ENCODE measurements at places on chromosomes 1 and 21.
A peak's percentile ranks its signal among the peaks of the same experiment; 100 is the strongest.

GRCh38 chr1:20078711-20079110 lies 8.7 kb downstream of the PLA2G5 start:
- no peak for DNase-seq

GRCh38 chr1:47931395-47931794 lies 65.8 kb downstream of the TRABD2B start:
- no peak for DNase-seq

DNA sequence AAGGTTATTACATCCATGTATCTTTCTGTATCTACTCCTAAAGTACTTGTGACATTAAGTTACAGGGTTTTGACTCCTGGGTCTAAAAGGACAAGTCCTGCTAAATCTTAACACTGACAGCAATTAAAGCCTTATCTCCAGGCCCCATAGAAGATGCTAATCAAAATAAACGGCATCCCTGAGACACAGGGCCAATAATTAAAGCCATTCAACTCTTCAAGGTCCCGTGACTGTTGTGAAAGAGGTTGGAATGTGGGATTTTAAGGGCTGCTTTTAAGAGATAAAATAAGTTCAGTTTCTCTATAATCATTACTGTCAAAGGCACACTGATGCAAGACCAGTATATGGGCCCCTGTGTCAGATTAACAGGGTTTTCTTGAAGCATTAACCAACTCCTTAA lies 8.3 kb downstream of the DNAI4 start:
- no peak for DNase-seq

- no peak for DNase-seq
Observed at GRCh38 chr1:159849626-159850366, 12.7 kb downstream of the VSIG8 start.

DNA sequence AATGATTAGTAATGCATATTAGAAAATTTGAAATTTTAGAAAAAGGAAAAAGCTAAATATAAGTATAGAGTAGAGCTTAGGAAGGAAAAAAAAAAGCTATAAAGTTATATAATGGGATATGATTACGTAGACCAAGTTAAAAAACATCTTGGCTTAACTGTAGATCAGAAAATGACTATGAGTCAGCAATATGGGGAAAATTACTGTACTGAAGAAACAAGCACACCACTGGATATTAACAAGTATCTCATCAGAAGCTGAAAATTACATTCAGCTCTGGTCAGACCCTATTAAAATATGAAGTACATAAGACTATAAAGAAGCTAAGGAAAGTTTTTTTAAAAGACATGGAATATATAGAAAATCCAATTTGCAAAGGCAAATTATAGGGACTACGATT lies 19.5 kb downstream of the DNAJC8 start:
- no peak for DNase-seq

GRCh38 chr1:233448109-233448689 lies 120.7 kb downstream of the MAP3K21 start:
- no peak for DNase-seq

GRCh38 chr1:98914547-98914946 lies 90.1 kb downstream of the PLPPR5 start:
- no peak for DNase-seq

DNA sequence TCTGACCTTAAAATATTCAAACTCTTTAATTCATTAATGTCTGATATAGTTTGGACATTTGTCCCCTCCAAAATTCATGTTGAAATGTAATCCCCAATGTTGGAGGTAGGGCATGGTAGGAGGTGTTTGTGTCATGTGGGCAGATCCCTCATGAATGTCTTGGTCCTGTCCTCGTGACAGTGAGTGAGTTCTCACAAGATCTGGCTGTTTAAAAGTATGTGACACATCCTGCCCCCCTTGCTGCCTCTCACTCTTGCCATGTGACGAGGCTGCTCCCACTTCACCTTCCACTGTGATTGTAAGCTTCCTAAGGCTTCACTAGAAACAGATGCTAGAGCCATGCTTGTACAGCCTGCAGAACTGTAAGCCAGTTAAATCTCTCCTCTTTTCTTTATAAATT lies 21.3 kb upstream of the FBXO28 start:
- no peak for DNase-seq

- DNase-seq, result no peak
Observed at GRCh38 chr1:91015794-91016550, 5.9 kb downstream of the ZNF644 start.

GRCh38 chr1:12711536-12711935 lies 4.4 kb upstream of the AADACL3 start:
- DNase-seq, result peak; percentile 49

DNA sequence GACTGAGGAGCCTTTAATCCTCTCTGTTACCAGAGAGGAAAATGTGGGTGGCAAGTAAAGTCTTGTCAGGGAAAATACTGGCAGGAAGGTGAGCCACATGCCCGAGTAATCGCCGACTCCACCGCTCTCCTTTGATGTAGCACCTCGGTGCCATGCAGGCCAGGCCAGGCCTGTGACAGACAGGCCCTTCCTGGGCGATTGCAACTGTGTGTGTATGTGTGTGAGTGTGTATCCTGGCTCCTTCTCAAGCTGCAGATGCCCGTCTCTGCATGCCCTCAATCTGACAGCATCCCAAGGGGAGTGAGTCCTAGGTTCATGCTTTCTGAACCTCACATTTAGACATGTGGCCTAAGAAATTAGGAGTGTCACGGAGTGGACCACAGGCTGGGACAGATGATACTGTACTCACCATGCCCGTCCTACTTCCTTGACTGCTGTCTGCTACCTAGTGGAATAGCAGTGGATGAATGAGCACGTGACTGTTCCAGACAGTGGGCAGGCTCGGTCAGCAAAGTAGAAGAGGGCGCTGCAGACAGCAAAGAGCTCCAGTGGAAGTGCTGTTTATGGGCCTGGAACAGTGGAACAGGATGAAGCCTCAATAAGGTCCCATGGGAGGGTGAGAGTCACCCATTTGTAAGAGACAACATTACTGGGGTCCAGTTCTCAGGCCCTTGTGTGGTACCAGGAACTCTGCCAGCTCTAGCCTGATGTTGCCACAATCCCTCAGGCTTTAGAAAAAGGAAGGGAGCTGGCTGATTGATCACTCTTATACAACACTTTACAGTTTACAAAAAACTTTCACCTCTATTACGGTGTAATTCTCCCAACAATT lies 25.3 kb downstream of the SERTAD4 start:
- no peak for DNase-seq
